ENCODE measurements at places on chromosomes 12 and 14.

DNA sequence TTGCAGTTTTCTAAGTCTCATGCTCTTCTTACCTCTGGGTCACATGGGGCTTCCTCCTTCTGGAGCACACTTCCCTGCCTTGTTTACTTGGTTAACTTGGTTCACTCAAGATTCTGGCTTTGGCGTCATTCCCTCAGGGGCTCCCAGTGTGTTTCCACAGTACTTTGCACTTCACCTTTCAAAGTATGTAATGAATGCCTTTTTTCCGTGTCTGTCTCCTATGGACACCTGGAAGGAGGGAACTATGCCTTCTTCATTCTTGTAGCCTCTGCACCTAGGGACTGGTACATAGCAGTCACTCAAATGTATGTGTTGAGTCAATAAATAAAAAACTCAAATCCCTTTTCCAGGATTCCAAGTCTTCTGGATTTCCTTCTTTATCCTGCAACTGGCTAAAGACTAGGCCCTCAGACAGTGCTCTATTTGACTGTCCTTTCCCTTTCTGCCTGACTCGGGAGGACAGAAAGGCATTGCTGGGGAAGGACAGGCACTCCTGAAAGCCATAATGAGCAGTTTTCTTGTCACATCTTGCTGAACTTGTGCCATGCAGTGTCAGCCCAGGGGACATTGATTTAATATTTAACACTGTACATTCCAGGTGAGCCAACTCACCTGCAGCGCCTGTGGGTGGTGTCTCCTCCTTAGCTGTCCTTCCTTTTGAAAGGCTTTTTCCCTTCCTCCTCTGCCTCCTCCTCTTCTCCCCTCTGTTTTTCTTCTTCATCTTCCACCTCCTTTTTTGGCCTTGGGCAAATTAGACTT, 12.8 kb downstream of the MYRFL start:
- DNase-seq, result no peak

- no peak for DNase-seq
Observed at GRCh38 chr14:34365309-34365915, 96.6 kb downstream of the SPTSSA start.

GRCh38 chr12:62865937-62866336, 69.0 kb downstream of the PPM1H start:
- DNase-seq, result no peak

DNA sequence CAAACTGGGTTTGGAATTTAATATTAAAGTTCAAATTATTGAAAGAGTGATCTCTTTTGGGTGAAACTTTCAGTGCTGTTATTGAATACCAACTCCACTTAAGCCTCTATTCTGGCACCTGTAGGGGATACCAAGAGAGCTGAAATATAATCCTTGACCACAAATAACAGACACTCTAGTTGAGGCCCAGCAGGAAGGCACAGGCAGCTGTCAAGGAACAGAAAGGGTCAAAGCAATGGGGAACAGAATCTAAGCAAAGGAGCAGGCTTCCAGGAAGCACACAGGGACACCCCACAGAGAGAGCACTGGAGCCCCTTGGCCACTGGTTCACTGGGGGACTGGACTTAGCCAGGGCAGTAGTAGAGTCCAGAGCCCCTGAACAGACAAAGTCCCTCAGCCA, 120.9 kb upstream of the SFSWAP start:
- no peak for DNase-seq

DNA sequence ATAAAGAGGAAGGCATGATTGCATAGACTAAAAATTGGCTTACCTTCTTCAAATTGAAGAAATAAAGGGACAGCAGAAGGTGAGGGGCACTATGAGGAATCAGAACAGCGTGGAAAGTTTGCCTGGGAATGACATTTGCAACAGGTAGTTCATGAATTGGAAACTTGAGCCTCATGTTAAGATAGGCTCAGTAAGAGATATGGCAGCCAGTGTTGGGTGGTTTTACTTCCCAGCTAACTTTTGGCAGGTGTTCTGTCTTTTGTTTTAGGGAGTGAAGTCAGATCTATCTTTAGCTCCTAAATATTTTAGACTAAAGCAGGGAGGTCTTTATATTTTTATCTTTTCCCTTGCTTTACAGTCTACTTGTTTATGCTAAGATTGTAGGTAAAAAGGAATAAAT, 122.4 kb downstream of the ANO6 start:
- no peak for DNase-seq

GRCh38 chr14:60227291-60227690, 21.7 kb upstream of the PPM1A start:
- no peak for DNase-seq

DNA sequence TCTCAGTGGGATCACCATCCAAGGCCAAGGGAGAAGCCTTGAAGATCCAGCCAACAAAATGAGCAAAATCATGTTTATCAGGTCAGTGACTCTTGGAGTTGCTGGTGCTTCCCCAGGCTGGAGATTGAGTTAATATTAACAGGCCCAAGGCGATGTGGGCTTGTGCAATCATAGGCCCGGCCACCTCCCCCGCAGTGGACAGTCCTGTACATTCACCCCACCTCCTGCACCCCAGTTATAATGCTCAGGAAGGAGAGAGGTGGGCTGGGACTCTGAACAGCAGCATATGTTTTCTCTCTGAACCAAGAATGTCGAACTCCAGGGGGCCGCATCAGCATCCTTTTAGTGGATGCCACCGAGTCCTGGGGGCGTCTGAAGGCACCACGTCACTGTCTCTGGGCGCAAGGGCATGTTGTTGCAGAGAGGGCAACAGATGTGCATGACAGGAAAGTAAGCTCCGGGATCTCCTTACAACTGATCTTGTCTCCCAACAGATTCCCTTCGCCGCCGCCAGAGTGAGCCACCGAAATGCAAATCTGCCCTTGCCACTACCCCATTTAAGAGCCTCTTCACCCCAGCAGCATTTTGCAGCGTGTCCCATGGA, 32.2 kb upstream of the SERPINA6 start:
- no peak for DNase-seq

DNA sequence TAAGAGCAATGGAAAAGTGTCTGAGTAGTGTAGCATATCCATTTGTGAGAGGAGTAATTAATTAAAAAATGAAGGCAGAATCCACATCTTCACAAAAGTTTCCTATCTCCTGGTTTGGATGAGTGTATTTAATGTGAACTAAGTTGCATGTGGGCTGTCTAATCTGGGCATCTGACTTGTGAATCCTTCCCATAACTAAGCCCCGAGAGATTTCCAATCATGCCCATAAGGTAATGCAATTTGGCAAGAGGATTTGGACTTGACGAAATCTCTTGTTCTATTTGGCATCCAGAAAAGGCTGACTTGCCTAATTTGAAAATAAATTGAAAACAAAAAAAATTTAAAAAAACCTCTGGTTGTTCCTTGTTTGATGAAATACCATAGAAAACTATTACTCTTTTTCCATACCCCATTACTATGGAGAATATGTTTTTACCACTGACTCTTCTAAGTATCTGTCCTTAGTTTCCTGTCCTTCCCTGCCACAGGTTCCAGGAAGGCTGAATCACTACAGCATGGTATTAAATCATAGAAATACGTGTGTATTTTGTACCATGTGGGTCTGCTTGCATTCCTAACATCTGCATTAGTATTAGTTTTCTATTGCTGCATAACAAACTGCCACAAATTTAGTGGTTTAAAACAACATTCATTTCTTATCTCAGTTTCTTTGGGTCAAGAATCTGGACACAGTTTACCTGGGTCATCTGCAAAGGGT, 48.4 kb downstream of the ETV6 start:
- no peak for DNase-seq

DNA sequence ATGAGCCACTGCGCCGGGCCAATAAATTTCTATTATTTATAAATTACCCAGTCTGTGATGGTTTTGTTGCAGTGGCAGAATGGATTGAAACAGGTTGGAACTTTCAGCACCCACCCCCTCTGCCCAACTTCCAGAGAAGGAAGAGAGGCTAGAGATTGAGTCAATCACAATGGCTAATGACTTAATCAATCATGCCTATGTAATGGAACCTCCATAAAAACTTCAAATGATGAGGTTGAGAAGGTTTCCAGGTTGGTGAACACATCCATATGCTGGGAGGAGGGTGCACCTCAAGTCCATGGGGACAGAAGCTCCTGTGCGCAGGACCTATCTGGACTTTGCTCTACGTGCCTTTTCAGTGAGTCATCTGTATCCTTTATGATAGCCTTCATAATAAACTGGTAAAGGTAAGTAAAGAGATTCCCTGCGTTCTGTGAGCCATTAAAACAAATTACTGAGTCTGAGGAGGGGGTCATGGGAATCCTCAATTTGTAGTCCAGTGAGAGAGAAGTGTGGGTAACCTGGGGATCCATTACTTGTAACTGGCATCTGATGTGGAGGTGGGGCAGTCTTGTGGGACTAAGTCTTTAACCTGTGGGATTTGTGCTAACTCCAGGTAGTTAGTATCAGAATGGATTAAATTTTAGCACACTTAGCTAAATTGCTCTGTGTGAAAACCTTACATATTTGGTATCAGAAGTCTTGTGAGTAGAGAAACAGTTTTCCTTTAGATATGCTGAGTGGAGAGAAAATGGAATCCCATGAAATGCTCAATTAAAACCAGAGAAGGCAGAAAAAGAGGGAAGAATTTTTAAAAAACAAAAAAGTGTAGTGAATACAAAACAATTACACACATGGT, 11.7 kb upstream of the NGDN start:
- no peak for DNase-seq

GRCh38 chr12:49868449-49868848, 25.5 kb upstream of the BCDIN3D start:
- no peak for DNase-seq
